ENCODE measurements at places on chromosomes 4 and X. TPM values are rescaled to one million over a fixed set of nuclear protein-coding genes. Genes with fewer than 3 reads are reported as not detected.

The CFAP47 gene
- total RNA-seq, result 0.28 TPM

GRCh38 chr4:2790583-2791517 is 2.0 kb upstream of the SH3BP2 start:
- no peak for DNase-seq

The MEPE gene
- total RNA-seq, result not detected

- DNase-seq, result no peak
These were observed 2.2 kb upstream of the SEPTIN11 start for GRCh38 chr4:76947369-76947768.

The GAGE12J gene
- not detected for total RNA-seq

DNA sequence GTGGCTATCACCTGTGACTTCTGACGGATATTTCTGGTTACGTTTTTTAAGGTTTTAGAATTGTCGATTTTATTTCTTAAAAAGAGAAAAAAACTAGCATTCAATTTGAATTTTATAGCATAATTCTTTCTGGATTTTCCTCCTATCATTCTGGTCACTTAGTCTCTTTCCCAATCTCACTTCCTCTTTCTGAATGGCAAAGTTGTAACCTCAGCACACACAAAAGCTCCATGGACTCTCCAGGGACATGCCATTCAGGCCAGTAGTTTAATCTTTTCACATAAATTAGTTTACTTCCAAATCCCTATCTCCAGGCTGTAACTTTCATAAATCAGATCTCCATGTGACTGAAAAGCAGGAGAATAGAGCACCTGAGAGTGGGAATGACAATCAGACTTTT is 110.7 kb downstream of the ARAP2 start:
- no peak for DNase-seq

DNA sequence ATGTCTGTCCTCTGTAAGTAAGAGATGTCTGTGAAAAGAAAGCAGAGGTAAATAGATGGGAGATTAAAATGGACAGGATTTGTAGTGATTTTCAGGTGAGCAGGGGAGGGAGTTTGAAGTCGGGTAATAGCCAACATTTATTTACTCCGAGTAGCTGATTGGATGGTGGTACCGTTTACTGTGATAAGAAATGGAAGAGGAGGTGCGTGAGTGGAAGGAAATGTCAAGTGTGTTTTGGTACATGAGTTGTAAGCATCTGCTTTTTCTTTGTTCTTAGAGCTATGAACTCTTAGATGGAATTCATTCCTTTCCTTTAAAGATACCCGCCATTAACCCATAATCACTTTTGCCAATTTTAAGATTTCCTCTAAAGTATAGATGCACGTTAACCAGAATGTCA is 45.5 kb downstream of the SGMS2 start:
- no peak for DNase-seq

DNA sequence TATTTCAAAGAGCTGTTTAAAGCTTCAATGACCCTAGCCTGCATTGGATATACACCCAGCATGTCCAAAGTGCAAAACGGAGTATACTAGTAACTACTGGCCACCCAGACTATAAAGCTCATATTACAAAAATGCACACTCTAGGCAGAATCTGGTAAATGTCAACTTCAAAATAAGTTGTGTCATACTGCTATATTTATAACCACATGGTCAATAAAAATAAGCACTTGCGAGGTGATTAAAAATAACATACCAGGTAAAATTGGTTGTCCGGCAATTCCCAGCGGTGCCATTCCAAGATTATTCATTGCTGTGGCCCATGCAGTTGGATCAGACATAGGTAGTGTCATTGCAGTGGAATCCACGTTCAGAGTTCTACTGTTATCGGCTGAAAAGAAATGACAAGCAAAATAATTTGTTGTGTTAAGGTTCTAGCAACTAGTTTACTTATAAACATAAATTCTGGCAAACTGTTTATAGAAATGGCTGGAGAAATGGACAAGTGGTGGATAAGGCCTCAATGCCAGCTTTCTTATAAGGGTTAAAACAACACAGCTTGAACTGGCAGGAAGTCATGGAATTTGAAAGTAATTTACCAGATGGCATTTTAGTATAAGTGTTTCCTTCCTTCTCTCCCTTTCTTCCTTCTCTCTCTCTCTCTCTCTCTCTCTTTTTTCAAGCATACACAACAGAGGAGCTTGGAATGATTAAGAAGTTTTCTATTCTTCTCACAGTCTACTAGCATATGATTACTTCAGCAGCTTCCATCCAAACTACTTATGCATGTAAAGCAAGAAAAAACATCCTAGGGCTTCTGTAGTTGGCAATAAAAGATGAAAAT is 199.9 kb downstream of the ENOX2 start:
- no peak for DNase-seq

DNA sequence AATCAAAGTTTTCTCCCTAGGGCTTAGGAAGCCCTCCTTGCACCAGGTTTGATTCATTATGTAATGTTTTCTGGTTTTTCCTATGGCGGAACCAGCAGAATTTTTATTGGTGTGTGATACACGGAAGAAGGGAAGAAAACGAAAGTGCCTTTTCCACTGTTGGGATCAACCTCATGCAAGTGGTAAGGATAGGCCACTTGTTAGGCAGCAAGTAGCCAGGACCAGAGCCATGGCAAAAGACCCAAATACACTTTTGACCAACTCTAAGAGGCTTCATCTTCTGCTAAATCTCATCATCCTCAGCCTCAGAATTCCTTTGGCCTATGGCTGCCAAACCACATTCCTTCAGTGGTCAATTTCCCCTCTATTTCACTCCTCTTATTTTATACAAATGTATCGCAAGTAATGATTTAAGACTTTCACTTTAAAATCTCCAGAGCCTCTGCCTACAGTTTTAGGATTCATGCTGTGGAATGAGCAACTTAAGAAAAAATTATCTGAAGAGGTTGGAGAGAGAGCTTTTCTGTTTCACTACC is 21.2 kb downstream of the PPAT start:
- no peak for DNase-seq

DNA sequence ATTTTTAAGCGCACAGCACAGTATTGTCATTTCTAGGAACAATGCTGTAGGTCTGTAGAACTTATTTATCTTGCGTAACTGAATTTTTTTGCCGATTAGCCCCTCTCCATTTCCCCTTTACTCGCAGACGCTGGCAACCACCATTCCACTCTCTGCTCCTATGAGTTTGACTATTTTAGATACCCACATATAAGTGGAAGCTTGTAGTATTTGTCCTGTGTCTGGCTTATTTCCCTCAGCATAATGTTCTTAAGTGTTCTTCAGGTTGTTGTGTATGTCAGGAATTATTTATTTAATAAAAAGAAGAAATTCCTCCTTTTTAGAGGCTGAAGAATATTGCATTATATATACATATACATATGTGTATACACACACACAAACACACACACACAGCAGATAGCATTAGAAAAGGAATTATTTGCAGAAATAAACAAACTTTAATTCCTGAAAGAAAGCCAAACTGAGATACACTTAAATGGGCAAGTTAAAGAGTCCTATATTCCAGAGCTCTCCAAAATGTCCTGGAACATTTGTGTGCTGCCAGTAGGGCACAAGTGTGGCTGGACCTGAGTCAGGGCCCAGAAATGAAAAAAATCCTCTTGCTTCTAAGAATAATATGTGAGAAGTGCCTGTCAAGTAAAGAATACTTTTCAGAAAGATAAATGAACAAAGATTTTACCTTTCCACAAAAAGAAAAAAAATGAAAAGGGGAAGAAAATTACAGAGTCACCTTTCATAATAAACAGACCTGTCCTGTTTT is 4.5 kb upstream of the ZNF330 start:
- no peak for DNase-seq

The CCKAR gene
- 0.89 TPM for total RNA-seq

DNA sequence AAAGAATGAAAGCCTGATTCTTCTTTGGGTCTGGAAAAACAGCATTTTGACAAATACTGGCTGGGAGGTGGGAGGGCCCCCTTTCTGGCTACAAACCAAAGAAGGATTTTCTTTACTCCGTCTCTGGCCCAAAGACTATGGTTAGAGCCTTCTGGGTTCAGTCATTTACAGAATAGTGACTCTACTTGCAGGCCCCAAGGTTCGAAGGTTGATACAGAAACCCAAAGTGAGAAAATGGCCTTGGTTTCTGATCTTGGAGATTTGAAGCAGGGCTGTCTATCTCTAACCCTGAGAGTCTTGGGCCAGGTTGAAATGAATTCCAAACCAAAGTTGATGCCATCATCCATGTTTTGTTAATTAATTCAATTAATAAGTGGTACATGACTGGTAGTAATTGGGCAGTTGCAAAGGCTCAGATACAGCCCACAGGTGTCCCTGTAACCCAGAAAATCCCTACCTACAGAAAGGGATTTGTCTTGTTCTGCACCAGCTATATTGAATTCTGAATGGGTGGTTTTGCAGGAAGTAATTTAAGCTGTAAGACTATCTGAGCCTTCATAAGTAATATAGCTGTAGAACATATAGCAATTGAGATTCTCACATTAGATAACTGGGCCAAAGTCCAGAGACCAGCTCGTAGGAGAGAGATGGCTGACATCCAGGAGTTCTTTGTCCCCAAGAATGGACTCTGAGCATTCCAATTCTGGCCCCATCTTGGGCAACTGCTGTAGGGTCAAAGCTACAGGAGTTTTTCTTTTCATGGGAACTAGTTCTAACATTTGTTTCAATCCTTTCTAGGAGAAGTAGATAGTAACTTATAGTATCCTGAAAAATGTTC is 34.5 kb downstream of the CHRNA9 start:
- no peak for DNase-seq

The HTRA3 gene
- 15.7 TPM for total RNA-seq

The ANKRD37 gene
- total RNA-seq, result 27.8 TPM

The FGFR3 gene
- total RNA-seq, result 47.3 TPM

The ETDA gene
- total RNA-seq, result not detected

The REPS2 gene
- total RNA-seq, result 17.3 TPM

DNA sequence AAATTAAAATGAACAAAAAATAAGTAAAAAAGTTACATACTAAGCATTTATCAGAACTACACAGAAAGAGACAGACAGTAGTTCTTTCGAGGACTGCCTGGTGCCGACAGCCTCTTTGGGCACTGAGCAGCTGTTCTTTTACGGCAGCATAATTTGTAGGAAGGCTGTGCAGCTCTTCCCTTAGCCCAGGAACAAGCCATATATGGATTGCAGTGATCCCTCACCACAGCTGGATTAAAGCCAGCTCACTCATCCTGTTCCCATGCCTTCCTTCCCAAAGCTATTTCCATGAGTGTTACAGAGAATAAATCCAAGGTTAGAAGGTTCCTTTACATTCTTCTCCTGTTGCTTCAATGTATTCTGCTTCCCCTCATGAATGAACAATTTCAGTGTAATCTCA is 71.7 kb downstream of the DDX60L start:
- peak; percentile 86 for DNase-seq

DNA sequence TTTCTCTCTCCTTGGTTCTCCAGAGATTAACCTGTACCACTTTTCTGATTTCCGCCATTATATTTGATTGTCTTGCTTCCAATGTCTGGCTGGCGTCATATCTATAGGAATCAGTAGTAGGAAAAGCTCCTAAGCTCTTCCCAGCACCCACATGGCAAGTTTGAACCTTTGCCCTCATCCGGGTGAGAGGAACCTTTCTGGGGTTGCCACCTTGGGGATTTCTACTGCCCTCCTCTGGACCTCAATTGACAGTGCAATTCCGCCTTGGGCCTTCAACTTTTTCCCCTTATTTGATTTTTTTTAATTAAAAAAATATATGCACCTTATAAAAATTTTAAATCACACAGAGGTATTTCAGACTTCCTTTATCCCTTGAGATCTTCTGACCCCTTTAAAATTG is 2.0 kb upstream of the CXorf66 start:
- peak; percentile 6 for DNase-seq

GRCh38 chr4:143396695-143397094 is 60.0 kb downstream of the GAB1 start:
- no peak for DNase-seq

The MAGEA9B gene
- not detected for total RNA-seq

The TBX22 gene
- total RNA-seq, result not detected

The SPACA5 gene
- not detected for total RNA-seq

DNA sequence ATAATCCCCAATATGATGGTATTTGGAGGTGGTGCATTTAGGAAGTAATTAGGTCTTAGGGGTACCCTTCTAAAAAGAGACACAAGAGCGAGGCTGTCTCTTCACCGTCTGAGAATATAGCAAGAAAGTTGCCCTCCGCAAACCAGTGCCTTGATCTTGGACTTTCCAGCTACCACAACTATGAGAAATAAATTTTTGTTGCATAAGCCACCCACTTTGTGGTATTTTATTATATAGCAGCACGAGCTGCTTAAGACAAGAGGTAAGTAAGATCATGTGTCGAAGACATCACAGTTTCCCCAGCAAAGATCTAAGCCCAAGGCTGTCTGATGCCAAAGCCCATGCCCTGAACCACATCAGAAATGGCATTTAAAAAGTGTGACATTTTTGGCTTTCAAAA is 9.6 kb upstream of the EXOSC9 start:
- DNase-seq, result no peak

The NPY2R gene
- total RNA-seq, result not detected

GRCh38 chr4:166077782-166078181 is 204.7 kb downstream of the TLL1 start:
- no peak for DNase-seq

The FATE1 gene
- total RNA-seq, result 0.18 TPM

DNA sequence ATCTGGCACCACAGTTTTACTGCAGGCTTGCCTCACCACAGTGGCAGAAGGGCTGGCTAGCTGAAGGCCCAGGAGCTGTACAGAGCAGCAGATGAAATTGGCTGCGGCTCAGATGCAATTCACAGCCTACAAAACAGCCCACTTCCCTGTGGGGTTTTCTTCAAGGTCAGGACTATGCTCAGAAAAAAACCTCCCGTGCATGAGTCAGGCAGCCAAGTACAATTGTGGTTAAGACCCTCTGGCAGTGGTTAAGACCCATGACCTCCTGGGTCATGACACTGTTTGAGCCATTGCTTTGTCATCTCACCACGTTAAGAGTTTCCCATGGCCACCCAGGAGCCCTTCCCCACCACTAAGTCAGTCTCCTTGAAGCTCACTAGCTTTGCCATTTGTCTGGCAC is 276.3 kb downstream of the HNRNPD start:
- no peak for DNase-seq

DNA sequence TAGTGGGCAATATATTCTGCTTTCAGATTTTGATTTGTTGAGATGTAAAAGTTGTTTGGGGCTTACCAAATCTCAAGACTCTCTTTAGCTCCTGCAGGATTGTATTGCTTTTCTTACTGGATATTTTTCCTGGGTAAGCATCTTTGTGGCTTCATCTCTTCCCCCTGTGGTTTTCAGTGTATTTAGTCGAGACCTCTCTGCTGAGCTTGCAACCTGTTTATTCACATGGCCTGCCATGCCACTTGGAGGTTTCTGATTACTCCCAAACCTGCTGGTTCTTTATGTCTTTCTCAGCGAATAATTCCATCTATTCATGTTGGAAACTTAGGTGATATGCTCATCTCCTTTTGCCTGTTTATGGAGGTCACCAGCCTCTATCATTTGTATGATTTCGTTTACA is 10.9 kb downstream of the CCNG2 start:
- DNase-seq, result no peak

- DNase-seq, result peak; percentile 29
These were observed 130.3 kb downstream of the DIPK2B start for GRCh38 chrX:45070116-45071007.

- no peak for DNase-seq
These were observed 22.2 kb downstream of the DTHD1 start for GRCh38 chr4:36303426-36304137.

The UGT2A1 gene
- total RNA-seq, result not detected

The USP11 gene
- 130 TPM for total RNA-seq

GRCh38 chrX:4754878-4755604 is 1041.6 kb upstream of the PRKX start:
- DNase-seq, result no peak

The GAGE12F gene
- total RNA-seq, result not detected

The KANTR gene
- 5.8 TPM for total RNA-seq

- peak; percentile 7 for DNase-seq
These were observed 38.4 kb upstream of the STS start for GRCh38 chrX:7109049-7109531.
